Stimulated activated CD8-positive, alpha-beta memory T cell treated with anti-CD3 and anti-CD28 coated beads, Interleukin-4, amount 100 ng/mL, for 24 hours (primary cell): ENCODE measurements at places on chromosomes 16 and 17.
A peak's percentile ranks its signal among the peaks of the same experiment; 100 is the strongest.

DNA sequence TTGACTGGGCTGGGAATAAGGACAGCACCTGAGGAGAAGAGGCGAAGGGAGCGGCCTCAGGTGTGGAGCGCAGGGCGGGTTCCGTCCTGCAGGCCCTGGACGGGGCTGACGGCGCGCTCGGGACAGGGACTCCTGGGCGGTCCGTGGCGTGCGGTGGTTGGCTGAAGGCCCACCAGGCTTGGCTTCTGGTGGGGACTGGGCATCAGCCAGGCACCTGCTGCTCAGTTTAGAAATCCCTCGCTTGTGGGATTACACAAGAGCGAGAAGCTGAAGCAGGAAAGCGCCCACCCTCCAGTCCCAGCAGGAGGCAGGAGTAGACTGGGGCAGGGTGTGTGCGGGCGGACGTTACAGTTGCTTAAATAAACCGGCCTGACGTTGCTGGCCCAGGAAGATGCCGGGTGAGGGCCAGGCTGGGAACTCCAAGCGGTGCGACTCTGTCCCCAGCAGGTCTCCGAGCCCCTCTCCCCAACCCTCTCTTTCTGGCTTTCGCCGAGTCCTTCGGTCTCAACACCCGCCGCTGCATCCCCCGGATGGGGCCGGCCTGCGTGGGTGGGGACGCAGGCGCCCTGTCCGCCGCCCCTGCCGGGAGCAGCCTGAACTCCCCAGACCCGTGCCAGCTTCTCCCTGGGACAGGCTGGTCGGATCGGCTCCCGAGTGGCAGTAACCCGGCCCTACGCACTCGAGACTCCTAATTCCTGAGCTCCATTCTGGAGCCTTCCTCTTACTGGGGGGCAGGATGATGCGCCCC is 639 bp downstream of the MIF4GD start:
- DNase-seq: peak; percentile 43

DNA sequence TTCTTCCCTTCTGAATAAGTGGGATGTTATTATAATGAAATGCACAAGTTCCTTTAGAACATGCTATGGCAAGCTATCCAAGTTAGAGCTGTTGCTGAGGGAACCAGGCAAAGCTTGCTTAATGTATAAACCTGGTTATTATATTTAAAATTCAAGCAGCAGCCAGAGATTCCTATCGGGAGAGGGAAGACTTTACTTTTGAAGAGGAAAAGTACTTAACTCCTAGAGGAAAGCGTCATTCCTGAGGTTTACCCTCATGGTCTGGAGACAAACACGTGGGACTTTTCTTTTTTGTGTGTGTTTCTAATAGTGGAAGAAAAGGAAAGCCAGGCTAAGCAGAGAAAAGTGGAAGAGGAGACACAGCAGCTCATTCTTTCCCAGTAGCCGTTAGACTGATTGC is 39.9 kb upstream of the MYH10 start:
- no peak for DNase-seq

- no peak for DNase-seq
Measured at GRCh38 chr17:68328676-68329075, 37.4 kb downstream of the ARSG start.

GRCh38 chr16:15466886-15467781 is 32.7 kb downstream of the BMERB1 start:
- DNase-seq: no peak

DNA sequence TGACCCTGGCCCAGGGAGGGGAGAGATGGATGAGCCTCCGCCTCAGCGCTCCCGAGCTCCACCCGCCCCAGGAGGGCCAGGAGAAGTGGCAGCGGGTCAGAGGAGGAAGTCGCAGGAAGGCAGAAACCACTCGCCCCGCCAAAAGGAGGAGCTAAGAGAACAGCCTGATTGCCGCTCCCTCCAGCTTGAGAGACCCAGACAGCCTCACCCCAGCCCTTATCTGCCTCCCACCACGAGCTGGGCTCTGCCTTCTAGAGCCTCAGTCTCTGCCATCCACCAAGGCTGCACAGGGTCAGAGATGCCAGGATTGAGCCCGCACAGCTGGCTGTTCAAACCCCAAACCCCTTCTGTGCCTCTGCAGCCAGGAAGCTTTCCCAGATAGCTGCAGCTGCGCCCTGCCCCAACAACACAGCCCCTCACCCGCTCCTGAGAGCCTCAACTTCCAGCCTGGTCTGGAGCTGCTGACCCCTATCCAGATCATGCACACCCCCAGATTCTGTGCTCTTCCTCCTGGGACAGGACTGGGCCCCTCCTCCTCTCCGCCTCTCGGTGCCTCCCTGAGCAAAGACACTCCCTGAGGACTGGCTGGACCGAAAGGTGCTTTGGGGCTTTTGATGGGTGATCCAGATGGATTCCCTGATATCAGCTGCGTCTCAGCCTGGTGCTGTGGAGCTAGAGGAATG is 1.0 kb upstream of the ATP2A3 start:
- DNase-seq: peak; percentile 44

- peak; percentile 4 for DNase-seq
Measured at GRCh38 chr17:15490634-15491261, 23.3 kb upstream of the CDRT4 start.
